ENCODE measurements at places on chromosomes 3 and 15.

GRCh38 chr3:94071713-94072284 lies 8.9 kb downstream of the NSUN3 start:
- H3K36me3 ChIP-seq, result peaks cover 59% of the 10 kb centered on the region
- H3K27ac ChIP-seq, result peak overlapping the region; percentile 78
- peak; percentile 61 for DNase-seq
- peaks cover 44% of the 10 kb centered on the region for H3K4me1 ChIP-seq
- H3K4me3 ChIP-seq, result no peak overlapping the region

DNA sequence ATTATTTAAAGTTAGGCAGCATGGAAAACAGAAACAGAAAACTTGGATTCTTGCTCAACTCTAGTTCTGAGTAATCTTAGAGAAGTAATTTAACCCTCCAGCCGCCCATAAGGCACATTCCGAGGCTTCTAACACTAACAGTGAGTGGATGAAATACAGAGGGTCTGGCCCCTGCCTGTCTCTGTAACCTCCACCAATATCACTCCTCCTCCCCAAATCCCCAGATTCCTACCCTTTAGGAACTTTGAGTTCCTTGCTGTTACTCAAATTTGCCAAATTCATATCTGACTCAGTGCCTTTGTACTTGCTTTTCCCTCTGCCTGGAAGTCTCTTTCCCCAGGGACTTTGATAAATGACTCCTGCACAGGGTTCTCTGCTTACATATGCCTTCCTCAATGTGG lies 112.5 kb upstream of the TGFBR2 start:
- no peak overlapping the region for H3K4me3 ChIP-seq
- H3K27ac ChIP-seq, result no peak overlapping the region
- H3K36me3 ChIP-seq, result peaks cover 5% of the 10 kb centered on the region
- H3K4me1 ChIP-seq, result no peaks in the 10 kb centered on the region

DNA sequence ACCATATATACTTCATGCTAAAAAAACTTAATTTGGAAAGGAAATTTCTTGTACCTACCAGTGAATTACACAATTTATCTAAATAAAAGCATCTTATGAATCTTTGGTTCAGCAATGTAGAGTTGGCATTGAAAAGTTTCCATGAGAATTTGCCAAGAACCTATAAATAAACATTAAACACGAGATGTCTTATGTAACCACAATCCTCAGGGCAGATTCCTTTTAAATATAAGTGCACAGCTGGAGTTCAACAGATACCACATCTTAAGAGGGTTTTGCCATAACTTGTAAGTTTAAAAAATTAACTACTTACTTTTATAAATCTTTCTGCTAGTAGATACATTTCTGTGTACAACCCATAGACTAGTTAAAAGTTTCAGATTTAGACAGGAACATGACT lies 499.3 kb upstream of the ARRDC4 start:
- no peaks in the 10 kb centered on the region for H3K27me3 ChIP-seq
- no peaks in the 10 kb centered on the region for H3K36me3 ChIP-seq
- no peak overlapping the region for H3K27ac ChIP-seq
- DNase-seq, result no peak

DNA sequence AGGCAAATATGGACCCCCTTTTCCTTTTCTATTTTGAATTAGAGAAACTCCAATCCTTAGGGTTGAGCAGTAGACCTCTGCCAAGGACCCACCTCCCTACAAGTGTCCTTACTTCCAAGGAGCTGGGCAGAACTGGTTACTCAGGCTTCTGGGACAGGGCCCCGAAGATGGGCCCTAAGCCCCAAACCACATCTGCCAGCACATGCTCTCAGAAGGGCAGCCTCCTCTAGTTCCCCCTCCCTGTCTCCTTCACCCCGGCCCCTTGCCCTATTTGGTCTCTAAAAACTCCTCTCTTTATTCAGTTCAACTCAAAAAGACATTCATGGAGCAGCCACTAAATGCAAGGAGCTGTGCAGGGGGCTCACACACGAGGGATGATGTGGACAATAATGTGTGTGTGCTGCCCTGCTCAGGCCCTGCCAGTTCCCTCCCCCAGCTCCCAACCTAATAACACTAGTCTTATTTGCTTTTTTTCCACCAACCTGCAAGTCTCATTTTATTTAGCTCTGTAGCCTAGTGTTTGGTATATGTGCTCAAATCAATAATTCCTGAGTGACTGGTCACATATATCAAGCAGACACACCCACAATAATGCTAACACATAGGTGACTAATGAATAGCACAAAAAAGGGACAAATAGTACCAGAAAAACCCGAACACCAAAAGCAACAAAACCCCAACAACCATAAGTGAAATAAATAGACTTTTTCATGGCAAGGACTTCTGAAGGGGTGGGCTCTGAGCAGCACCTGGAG lies 12.2 kb downstream of the ZDHHC3 start:
- H3K27ac ChIP-seq, result no peak overlapping the region
- DNase-seq, result no peak
- H3K4me1 ChIP-seq, result peaks cover 45% of the 10 kb centered on the region
- H3K4me3 ChIP-seq, result no peak overlapping the region
- H3K36me3 ChIP-seq, result peaks cover 4% of the 10 kb centered on the region

DNA sequence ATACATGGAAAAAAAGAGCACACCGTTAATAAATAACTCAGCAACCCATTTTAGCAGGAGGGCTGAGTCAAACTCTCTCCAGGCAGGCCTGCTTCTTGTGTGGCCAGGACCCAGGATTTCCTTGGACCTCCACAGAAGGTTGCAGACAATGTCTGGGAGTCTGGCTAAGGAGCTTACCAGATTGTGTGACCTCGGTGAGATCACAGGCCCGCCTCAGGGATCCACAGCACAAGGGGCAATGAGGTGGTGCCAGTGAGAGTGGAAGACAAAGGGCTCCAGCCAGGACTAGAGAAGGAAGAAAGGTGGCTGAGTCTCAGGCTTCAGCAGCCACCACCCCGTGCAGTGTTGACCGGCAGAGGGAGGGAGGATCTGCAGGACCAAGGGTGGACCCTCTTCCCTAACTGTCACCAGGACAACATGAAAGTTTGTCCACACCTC lies 32.2 kb upstream of the SEC22A start:
- peaks cover 16% of the 10 kb centered on the region for H3K36me3 ChIP-seq
- no peak overlapping the region for H3K27ac ChIP-seq
- H3K4me3 ChIP-seq, result no peak overlapping the region
- DNase-seq, result no peak

DNA sequence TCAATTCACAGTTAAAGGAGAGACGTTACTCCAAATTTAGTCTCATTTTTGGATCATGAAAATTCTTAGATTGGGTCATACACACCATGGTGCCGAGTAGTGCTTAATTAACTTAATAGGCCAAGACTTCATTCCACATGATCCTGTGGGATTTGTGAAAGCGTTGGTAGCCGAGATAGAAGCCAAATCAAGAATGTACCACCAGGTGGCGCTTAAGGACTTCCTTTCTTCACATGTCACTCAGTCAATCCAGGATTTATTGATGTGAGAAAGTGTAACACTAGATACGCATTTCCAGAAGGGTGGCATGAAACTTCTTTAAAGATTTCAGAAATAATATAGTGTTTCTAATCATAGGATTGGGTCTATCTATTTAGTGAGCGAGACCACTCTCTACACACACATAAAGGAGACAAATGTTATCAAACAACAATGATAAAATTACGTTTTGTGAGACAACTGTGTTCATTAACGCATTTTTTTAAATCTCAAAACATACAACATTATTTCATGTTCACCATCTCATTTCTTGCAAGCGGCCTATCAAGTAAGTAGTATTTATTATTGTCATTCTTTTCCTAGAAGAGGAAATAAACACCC lies 436.1 kb downstream of the CHL1 start:
- H3K4me3 ChIP-seq, result no peak overlapping the region
- H3K36me3 ChIP-seq, result no peaks in the 10 kb centered on the region
- no peaks in the 10 kb centered on the region for H3K27me3 ChIP-seq
- peak; percentile 43 for DNase-seq
- no peaks in the 10 kb centered on the region for H3K4me1 ChIP-seq

- DNase-seq, result no peak
- no peaks in the 10 kb centered on the region for H3K4me1 ChIP-seq
- H3K36me3 ChIP-seq, result no peaks in the 10 kb centered on the region
- H3K27ac ChIP-seq, result no peak overlapping the region
Measured at GRCh38 chr15:87031540-87032230, 952.0 kb downstream of the AGBL1 start.

DNA sequence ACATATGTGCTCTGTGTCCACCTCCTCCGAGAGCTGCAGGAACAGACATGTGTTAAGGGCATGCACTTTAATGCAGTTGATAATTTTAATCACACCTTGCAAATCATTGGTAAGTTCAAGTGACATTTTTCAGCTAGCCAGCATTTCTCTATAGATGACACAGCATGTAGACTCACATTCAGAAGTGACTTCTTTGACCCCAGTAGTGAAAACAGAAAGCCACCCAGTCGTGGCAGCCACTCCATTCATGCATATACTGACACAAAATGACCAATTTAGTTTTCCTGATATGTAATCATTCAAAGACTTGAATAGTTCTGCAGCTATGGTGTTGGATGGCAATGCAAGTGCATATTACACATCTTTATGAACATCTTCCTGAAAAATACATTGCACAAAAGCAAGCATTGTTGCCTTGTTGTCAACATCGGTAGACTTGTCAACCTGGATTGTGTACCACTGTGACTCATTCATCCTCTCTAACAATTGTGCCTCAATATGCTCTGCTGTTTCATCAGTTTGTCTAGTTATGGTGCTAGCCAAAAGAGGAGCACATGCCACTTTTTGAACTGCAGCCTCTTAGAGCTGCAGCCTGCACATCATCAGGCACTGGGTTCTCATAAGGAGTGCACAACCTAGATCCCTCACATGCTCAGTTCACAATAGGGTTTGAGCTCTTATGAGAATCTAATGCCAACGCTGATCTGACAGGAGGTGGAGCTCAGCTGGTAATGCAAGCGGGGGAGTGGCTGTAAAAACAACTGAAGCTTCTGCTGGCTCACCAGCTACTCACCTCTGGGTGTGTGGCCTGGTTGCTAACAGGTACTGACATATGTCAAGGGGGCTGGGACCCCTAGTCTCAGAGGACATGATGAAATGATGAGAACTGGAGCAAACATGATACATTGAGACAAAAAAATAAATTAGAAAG lies 622.0 kb downstream of the PYDC2 start:
- no peaks in the 10 kb centered on the region for H3K36me3 ChIP-seq
- DNase-seq, result no peak
- H3K4me1 ChIP-seq, result no peaks in the 10 kb centered on the region
- H3K27ac ChIP-seq, result no peak overlapping the region
- H3K27me3 ChIP-seq, result no peaks in the 10 kb centered on the region

- H3K27ac ChIP-seq, result no peak overlapping the region
- no peaks in the 10 kb centered on the region for H3K36me3 ChIP-seq
- peaks cover 8% of the 10 kb centered on the region for H3K27me3 ChIP-seq
- H3K4me1 ChIP-seq, result peaks cover 18% of the 10 kb centered on the region
- DNase-seq, result no peak
Measured at GRCh38 chr15:48888836-48889235, 10.9 kb downstream of the EID1 start.

- no peaks in the 10 kb centered on the region for H3K27me3 ChIP-seq
- no peaks in the 10 kb centered on the region for H3K4me1 ChIP-seq
- no peak for DNase-seq
- H3K36me3 ChIP-seq, result no peaks in the 10 kb centered on the region
- H3K4me3 ChIP-seq, result no peak overlapping the region
- H3K27ac ChIP-seq, result no peak overlapping the region
Measured at GRCh38 chr3:118001380-118001779, 1033.3 kb downstream of the IGSF11 start.

- no peak overlapping the region for H3K27ac ChIP-seq
- H3K4me3 ChIP-seq, result no peak overlapping the region
- no peaks in the 10 kb centered on the region for H3K36me3 ChIP-seq
- DNase-seq, result no peak
- no peaks in the 10 kb centered on the region for H3K4me1 ChIP-seq
Measured at GRCh38 chr3:39766433-39766832, 43.0 kb upstream of the MYRIP start.

DNA sequence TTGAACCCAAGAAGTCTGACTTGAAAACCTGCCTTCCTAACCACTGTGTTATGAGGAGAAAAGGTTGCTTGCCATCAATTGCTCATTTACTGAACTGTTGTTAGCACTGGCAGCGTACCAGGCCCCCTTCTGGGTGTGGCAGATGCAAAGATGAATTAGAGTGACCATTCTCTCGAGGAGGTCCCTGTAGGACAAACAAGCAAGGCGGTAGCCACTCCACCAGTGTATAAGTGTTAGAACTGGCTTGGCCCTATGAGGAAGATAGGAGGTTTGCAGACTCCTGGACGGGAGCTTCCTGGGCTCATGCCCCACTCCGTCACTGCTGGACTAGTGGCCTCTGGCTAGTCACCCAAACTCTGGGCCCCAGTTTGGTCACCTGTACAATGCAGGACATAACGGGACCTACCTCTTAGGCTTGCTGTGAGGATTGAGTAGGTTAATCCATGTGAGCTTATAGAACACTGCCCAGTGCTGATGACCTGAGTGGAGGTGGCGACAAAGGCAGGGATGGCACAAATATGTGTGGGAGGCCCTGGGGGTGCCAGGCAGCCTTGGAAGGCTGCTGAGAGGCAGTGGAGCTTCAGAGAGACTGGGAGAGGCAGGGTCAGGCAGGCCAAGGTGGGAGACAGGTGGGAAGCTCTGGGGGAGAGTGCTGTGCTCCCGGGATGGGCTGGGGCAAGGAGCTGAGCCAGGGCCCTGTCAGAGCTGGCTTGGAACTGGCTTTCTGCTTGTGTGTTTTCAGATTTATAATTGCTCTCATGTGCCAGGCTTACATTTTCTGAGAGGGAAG lies 145.9 kb downstream of the DNAJB8 start:
- H3K4me1 ChIP-seq, result peaks cover 11% of the 10 kb centered on the region
- H3K27me3 ChIP-seq, result no peaks in the 10 kb centered on the region
- DNase-seq, result no peak
- H3K4me3 ChIP-seq, result no peak overlapping the region

DNA sequence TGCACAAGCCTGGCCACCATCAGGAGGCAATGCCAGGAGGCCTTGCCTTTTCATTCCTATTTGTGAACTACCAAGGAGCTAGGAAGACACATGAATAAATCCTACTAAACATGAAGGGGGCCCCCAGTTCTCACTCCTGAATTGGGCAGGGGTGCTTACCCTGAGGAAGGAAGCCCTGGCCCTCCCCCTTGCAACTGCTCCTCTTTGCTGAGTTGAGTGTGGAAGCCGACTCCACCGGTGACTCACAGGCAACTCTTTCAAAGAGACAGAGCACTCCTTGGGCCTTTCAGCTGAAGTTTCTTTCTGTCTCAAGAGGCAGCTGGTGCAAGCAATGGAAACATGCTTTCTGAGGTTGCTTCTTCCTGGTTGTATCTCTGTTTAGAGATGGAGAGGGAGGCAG lies 1.7 kb downstream of the GABRG3 start:
- H3K27me3 ChIP-seq, result peaks cover 12% of the 10 kb centered on the region
- H3K4me1 ChIP-seq, result no peaks in the 10 kb centered on the region
- no peak overlapping the region for H3K4me3 ChIP-seq
- H3K27ac ChIP-seq, result no peak overlapping the region
- H3K36me3 ChIP-seq, result no peaks in the 10 kb centered on the region
- DNase-seq, result no peak

DNA sequence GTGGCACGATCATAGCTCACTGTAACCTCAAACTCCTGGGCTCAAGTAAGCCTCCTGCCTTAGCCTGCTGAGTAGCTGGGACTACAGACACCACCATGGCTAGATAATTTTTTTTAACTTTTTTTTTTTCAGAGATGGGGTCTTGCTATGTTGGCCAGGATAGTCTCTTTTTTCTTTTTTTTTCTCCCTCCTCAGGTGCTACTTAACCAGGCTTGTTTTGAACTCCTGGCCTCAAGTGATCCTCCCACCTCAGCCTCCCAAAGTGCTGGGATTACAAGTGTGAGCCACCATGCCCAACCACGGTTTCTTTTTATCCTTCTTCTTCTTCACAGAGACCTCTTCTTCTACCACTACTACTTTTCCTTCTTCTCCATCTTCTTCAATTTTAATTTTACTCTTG lies 53.8 kb upstream of the MAP4 start:
- H3K4me1 ChIP-seq, result peaks cover 6% of the 10 kb centered on the region
- no peaks in the 10 kb centered on the region for H3K27me3 ChIP-seq
- H3K36me3 ChIP-seq, result peaks cover 20% of the 10 kb centered on the region
